ENCODE measurements at places on chromosomes 1 and 21.

- no peak for DNase-seq
These were observed 28.0 kb upstream of the H3-3A start for GRCh38 chr1:226034482-226034881.

DNA sequence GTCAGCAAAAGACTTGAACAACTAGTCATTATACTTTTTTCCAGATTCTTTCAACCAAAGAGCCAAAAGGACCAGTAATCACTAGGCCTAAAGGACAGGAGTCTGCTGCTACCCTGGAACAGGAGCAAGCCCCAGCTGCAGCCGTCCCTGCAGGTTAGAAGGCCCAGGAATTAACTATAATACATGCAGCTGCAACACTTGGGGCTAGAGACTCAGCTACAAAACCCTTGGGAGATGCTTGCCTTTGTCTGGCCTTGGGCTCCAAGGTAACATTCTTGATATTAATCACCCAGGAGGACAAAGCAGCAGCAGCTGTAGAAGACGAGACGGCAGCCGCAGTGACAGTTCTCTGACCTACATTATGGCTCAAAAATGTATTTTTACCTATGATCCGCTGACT, 841.2 kb upstream of the ADGRL4 start:
- DNase-seq = no peak

- DNase-seq = no peak
These were observed 1.7 kb downstream of the TOR1AIP1 start for GRCh38 chr1:179883745-179884138.

DNA sequence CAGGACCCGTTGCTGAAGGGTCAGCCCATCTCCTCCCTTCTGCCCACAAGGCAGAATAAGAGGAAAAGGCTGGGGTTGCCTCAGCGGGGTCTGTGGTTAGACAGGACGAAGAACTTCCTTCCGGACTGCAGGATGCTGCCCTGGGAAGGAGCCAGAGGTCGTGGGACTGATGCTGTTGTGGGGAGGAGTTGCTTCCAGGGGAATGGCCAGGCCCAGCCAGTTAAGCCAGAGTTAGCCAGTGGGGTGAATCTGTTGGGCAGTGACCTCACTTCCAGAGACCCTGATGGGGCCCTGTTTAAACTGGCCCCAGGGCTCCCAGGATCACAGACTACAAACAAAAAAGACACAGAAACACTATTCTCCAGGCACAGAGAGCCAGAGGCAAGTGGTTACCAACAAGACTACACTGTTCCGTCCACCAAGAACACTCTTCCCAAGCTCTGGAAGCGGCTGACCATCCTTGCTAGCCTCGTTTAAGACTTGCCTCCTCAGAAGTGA, 13.0 kb downstream of the FAM229A start:
- DNase-seq = no peak

GRCh38 chr1:185338719-185339622, 21.9 kb upstream of the IVNS1ABP start:
- DNase-seq = no peak

DNA sequence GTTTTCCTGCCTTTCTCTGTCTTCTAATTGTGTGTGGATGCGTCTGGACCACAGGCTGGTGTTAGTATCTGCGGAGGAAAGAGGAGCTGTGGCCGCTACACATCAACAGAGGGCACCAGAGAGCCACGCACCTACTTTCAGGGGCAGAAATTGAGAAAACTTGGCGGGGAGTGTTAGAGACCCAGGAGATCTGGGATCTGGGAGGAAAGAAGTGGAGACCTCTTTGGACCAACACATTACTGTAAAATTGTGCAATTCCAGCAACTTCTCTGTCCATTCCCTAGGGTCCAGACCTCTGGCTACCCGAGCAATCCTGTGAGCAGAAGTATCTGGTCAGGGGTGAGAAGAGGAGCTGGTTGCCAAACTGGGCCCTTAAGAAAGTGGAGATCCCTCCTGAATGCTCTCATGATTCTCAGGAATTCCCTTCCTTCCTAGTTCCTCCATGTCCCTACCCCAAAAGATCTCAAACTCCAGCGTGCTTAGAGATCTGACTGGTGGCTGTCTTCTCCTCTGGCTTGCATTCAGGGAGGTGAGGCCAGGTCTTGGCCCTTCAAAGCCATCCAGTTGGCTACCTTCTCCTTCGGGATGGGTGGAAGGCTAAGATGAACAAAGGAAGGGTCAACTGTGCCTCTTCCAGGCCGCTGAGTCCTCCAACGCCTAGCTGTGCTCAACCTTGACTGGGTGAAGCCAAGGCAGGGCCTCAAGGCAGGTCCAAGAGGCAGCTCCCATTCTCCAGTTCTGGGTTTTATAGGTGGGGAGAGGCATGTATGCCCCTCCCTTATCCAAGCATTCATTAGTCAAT, 1.2 kb upstream of the KIRREL1 start:
- no peak for DNase-seq

- no peak for DNase-seq
These were observed 38.9 kb downstream of the TOR3A start for GRCh38 chr1:179120736-179121135.

DNA sequence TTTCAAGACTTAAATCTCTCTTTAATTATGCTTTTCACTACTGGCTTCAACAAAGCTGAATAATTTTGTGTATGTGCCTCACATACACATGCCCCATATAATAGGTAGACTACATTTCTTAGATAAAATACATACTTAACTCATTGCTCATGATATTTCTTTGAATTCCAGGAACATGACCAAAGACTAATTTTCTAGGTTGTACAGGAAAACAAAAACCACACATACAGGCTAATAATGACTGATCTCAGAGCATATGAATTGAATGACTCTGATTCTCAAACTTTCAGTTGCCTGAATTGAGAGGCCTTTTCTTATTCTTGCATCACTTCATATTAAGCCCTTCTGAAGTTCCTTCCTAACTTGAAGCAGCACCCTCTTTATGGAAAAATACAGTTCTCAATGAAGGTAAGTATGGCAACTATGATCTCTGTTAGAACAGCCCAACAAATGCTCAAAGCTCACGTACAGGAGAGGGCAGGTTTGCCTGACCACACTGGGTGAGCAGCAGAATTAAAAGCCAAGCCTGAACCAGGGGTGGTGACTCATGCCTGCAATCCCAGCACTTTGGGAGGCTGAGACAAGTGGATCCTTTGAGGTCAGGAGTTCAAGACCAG, 22.6 kb upstream of the UAP1 start:
- DNase-seq = peak; percentile 92

- no peak for DNase-seq
These were observed 44.7 kb downstream of the EIF2B3 start for GRCh38 chr1:44941424-44942324.

GRCh38 chr1:235093696-235094592, 34.7 kb downstream of the TOMM20 start:
- DNase-seq = peak; percentile 44

Measured in SW 1271 (cell line).